ENCODE measurements at places on chromosomes 3 and 15.
A peak's percentile ranks its signal among the peaks of the same experiment; 100 is the strongest.

DNA sequence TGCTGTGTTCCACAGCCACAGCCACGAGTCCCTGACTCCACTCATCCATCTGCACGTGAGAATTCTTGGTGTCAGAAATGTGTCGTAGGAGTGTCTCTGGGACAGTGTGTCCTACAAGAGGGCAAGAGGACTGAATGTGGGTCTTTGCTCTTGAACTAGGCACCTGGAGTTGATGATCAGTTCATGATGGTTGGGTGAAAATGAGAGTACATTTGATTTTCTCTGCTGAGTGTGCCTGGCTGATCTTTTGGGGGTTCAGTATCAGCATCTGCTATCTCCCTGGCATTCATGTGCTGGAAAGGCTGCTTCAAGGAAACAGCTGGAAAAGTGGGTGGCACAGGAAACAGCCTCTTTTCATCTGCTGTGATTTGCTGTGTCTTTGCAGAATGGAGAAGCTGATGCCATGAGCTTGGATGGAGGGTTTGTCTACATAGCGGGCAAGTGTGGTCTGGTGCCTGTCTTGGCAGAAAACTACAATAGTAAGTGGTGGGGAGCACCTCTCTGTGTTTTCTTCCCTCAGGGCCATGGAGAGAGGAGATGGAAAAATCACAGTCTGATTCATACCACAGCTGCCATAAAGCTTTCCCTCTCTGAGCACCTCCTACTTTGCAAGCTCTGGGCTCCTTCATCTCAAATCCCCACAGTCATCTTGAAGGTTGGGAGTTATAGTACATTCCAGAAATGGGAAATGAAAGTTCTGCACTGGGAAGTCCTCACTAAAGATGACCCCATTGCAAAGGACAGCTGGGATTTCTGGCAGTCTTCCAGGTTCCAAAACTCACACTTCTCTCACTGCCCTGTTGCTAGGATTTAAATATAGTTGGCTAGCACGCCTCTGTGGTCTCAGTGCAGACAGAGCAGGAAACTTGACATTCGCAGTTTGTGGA is 17.8 kb downstream of the TF start:
- no peak for DNase-seq

- no peak for DNase-seq
These were observed 141.7 kb downstream of the PDCD6IP start for GRCh38 chr3:33940149-33940548.

GRCh38 chr3:167941234-167941995 is 154.3 kb downstream of the GOLIM4 start:
- DNase-seq: no peak

DNA sequence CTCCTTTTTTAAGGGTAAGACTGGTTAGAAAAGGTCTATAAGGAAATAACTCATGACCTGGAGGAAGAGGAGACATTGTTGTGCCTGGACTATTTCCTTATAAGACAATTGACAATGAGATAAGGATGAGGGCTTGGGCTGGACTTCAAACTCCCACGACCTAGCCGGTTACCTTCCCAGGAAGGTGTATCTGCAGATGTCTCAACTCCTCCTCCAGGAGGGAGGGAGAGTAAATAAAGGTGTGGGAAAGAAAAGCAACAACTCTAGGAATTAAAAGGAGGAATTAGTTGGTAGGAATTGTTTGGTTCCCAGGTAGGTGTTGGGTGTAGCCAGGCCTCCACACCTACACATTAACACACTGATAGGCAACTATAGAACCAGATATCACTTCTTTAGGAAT is 97.8 kb upstream of the TBL1XR1 start:
- no peak for DNase-seq

DNA sequence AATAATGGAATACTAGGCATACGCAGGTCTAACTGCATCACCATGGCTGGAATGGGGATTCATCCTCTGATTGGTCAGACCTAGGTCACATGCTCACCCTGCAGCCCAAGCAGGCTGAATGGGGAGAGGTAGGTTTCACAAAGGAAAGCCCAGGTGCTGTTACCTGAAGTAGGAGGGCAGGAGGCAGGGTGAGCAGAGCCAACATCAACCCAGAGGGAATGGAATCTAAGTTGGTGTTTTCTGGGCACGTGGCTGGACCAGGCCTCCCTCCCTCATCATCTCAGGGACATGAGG is 6.7 kb upstream of the H1-8 start:
- no peak for DNase-seq

DNA sequence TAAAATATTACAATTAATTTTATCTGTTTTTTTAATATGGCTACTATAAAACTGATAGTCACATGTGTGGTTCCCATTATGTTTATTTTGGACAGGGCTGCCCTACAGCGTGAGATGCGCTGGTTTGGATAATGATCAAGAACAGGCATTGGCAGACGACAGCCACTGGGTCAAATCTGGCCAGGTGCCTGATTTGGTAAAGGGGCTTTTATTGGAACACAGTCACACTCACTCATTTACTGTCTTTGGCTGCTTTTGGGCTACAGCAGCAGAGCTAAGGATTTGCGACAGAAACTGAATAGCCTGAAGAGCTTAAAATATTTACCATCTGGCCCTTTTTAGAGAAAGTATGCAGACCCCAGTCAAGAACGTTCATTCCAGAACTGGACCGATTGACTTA is 724.2 kb upstream of the CFAP20DC start:
- DNase-seq: no peak

DNA sequence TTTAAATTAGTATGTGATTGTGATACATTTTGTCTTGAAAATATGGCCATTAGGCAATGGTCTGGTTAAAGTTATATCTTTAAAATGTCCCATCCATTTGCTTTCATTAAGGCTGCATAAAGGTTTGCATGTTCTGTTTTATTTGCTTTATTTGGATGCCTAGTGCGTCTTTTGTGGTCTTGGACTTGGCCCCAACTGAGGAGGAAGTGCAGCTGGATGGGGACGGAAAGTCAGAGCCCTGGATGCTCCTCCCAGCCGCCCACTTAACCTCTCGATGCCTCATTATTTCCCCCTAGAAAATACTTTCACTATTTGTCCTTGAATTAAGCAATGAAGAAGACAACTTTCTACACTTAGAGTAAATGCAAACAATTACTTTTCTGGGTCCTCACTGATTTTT is 898.2 kb downstream of the MCTP2 start:
- no peak for DNase-seq

- no peak for DNase-seq
These were observed 354.2 kb upstream of the BCHE start for GRCh38 chr3:166191411-166191810.

GRCh38 chr15:84856731-84857417 is 27.6 kb upstream of the SLC28A1 start:
- no peak for DNase-seq

DNA sequence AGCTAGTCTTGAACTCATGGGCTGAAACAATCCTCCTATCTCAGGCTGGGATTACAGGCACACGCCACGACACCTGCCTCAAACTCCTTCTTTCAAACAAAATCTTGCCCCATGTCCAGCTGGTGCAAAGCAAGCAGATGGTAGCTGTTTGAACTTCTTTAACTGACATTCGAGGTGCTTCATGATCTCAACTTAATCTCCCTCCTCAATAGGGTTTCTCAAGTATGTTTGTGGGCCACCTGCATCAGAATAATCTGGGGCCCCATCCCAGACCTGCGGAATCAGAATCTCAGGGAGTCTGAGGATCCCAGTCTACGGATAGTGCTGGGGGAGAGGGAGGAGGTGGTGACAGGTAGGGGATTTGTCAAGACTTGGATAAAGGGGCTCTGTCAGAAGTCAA is 20.9 kb upstream of the TRH start:
- DNase-seq: no peak

GRCh38 chr3:177835008-177835407 is 637.7 kb upstream of the TBL1XR1 start:
- DNase-seq: no peak

DNA sequence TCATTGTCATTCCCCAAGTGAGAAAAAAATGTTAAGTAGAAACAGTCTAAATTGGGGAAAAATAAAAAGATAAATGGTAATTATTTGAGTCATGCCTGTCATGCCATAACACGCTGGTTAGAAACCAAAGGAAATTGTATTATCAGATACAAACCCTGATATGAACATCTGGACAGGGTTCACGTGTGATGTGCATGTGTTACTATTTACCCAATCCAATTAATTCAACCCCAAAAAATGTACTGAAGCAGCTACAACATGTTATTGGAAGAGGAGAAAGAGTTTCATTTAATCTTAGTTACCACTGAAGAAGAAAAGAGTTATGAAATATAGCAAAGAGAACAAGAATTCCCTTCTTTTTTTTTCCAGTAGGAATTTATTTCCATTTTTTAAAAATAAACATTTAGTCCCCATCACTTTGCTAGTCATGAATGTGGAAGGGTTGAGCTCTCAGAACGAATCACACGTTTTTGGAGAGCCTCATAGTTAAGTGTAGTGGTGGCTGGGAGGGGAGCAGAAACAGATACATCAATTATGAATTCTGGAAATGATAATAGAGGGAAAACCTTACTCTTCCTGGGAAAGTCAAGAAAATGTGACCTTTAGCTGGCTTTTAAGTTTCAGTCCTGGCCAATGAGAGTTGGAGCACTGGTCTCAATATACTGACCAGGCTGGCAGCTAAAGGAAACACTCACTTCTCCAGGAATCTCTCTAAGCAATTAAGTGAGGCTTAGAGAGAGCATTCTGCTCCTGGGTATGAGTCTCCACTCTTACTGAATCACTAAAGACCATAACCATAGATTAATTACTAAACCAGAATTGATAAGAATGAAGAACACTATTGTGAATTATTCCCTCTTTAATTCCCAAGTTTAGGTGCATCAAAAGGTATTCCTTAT is 796.5 kb downstream of the GRM7 start:
- no peak for DNase-seq

DNA sequence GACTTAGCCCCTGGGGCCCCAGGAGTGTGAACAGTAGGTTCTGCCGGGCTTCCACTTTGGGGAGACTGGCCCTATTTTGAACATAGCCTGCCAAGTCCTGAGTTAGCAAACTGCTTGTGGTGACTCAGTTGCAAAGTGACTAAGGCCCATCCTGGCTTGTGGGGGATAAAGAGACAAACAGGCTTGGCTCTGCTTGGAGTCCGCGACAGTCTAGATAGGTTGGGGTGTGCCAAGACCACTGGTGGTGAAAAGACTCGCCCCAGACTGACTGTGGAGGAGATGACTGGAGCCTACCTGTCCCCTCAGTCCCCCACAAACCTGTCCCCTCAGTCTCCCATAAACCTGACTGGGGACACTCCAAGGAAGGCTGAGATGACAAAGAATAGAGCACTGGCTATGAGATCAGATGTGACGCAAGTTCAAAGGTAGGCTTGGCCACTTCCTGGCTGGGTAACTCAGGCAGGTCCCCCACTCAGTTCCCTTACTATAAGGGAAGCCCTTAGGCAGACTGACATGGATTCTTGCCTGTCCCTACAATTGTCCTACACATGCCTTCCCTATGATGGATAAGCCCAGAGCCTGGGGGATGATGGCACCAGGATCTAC is 4.3 kb downstream of the DNASE1L3 start:
- peak; percentile 13 for DNase-seq

GRCh38 chr15:100764778-100765466 is 114.7 kb upstream of the ALDH1A3 start:
- no peak for DNase-seq

- DNase-seq: no peak
These were observed 700.5 kb upstream of the ARPP21 start for GRCh38 chr3:34938784-34939183.

- DNase-seq: no peak
These were observed 32.9 kb upstream of the SKOR1 start for GRCh38 chr15:67792250-67792942.

- no peak for DNase-seq
These were observed 75.9 kb upstream of the ALDH1L1 start for GRCh38 chr3:126256251-126256650.

DNA sequence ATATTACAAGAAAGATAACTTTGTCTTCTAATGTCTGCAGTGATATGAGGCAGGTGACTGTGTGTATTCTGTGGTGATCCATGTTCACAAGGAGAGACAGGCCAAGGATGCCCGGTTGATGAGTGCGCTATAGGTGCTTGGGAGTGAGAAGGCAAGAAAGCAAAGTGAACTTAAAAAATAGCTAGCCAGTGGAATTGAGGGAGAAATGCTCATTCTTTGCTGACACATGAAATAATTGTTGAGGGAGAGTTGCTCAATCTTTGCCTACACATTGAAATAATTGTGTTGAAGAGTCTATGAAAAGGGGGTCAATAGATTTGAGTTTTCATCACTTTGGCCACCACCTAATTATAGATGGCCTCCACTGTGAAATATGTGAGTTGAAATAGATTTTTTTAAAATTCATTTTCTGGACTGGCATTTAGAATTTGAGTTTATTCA is 156.3 kb downstream of the LPP start:
- DNase-seq: no peak

DNA sequence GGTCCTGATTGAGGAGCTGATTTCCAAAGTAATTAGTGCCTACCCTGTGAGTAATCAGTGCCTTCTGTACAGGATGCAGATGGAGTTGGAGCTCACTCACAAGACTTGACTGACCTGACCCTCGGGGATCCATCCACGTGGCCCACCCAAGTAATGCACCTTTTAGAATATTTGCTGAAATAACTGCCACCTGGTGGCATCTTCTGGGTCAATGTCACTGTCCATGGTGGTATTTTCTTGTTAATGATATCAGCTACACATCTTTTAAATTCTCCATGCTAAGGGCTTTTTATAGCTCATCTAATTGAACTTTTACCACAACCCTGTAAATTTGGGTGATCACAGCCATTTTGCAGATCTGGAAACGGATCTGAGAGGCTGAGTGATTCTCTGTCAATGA is 74.3 kb upstream of the ANKRD34C start:
- DNase-seq: no peak

GRCh38 chr3:41148478-41148877 is 50.8 kb upstream of the CTNNB1 start:
- no peak for DNase-seq

GRCh38 chr3:123559040-123559861 is 25.6 kb downstream of the HACD2 start:
- no peak for DNase-seq

DNA sequence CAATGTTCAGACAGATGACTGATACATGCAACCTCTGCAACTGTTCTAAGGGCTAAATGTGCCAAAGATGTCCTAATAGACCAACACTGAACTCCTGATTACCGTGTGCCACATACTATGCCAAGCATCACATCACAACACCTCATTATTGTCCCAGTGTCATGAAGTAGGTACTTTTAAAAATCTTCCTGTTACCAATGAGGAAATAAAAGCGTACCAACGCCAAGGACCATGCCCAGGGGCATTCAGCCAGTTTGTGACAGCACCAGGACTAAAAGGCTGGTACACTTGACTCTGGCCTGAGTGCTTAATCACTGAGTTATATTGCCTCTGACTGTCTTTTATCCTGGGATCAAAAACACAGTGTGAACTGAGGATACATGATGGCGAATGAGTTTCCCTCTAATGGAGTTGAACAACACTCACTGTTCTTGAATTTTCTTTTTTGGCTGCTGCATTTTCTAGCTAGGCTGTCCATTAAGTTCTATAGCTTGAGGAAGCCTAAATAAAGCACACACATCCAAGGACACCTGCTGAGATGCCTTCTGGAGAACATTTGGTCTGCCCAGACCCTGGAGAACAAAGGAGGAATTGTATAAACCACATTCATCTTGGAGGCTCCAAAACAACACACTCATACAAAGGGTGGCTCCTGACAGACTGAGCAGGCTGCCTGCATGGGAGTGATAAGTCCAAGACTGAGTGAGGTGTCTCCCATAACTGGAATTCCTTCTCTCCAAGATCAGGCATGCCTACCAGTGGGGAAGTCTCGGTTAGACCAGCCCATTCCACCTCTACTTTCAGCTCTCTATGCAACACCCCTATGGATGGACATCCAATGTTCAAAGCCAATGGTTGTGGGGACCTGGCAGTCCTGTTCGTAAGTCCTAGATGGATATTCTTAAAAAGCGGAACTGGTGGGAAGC is 126.7 kb upstream of the PRICKLE2 start:
- DNase-seq: no peak

All from activated T-helper 2 cell treated with anti-CD3 and anti-CD28 coated beads, Interferon-gamma antibody, Interleukin-2, Interleukin-4, amounts not matched to agents 10 μg/mL and 5 μg/mL and 100 μg/mL, durations not matched to agents 14 hours and 24 hours and 36 hours (primary cell).